Stimulated activated CD8-positive, alpha-beta memory T cell treated with anti-CD3 and anti-CD28 coated beads, Interleukin-7, amount 100 ng/mL, for 1 hour (primary cell): ENCODE measurements at places on chromosomes 3 and 15.

DNA sequence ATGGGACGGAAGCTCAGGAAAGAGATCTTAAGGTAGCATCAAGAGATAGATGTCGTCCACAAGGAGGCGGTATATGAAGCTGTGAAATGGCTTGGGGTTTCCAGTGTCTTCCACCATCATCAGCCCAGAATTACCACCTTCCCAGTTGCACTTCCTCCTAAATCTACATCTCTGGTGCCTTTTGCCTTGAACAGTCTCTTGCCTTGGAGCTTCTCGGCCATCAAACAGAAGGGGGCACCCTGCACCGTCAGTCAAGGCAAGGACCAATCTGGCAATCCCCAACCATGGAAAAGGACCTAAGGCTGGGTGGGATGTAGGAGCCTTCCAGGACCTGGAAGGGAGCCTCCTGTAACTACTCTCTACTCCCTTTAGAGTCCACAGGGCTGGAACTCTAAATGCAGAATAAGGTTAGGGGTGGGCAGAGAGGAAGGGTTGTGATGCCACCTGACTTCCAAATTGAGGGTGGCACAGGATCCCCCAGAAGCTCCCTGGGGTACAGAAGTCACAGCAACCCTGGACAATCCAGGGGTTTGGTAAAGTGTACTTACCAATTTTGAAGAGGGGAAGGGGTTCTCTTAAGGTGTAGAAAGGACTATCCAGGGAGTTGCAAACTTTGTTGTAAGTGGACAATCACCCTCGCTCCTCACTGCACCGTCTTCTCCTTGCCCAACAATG is 1.0 kb upstream of the RYR3 start:
- DNase-seq, result no peak

DNA sequence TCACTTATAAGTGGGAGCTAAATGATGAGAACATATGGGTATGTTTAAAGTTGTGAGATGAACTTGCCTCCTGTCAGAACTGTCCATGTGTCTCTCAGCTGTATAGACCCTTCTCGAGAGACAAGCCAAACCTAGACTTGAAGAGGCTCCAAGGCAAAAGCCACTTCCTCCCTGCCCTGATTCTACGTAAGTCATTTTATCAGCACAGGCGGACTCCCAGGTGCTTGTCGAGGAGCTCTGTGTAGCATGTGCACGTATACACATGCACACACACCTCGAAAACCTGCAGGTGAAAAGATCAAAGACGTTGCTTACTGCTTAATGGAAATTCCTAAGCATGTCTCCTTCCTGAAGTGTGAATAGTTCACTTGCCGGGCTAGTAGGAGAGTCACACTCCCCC is 5.6 kb upstream of the CLEC3B start:
- no peak for DNase-seq

DNA sequence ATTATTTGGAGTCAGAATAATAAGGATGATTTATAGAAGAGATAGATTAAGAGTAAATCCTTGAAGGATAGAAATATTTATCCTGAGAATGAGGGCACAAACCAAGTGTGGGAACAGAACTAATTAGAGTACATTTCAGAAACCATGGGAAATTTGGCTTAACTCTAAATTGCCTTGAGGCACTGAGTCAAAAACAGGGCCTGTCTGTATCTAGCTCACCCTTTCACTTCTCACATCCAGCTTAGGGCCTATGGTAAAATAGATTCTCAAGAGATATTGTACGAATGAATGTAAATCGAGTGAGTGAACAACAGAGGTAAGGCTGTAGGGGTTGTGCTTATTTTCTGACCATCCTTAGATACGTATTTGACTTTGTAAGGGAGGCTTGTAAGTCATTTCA is 586.1 kb upstream of the DPPA4 start:
- DNase-seq, result no peak

DNA sequence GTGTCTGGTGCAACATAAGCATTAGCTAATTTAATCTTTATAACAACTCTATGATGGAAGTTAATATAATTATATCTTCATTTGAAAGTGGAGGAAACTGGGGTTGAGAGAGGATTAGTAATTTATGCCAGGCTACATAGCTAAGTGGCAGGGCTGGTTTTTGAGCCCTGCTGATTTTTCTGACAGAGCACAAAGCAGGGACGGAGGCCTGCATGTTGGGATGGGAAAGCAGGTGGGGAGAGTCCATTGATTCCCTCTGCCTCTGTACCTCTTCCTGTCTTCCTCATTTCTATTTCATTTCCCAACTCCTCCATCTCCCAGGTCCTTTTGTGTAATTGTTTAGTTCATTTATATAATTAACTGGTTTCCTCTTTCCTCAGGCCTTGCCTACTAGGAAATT is 251.6 kb upstream of the ZPLD1 start:
- DNase-seq, result no peak

GRCh38 chr3:110711130-110711832 is 360.3 kb upstream of the NECTIN3 start:
- DNase-seq, result no peak

GRCh38 chr3:188631291-188632010 is 477.5 kb downstream of the LPP start:
- no peak for DNase-seq

- no peak for DNase-seq
These were observed 199.8 kb downstream of the UBE2E2 start for GRCh38 chr3:23402728-23403492.

- DNase-seq, result no peak
These were observed 14.5 kb upstream of the GLCE start for GRCh38 chr15:69145694-69146492.

GRCh38 chr15:41647262-41647661 is 12.9 kb upstream of the MGA start:
- no peak for DNase-seq

- no peak for DNase-seq
These were observed 87.3 kb upstream of the C15orf61 start for GRCh38 chr15:67433495-67434099.

GRCh38 chr3:58366699-58367098 is 34.0 kb downstream of the PXK start:
- DNase-seq, result no peak

DNA sequence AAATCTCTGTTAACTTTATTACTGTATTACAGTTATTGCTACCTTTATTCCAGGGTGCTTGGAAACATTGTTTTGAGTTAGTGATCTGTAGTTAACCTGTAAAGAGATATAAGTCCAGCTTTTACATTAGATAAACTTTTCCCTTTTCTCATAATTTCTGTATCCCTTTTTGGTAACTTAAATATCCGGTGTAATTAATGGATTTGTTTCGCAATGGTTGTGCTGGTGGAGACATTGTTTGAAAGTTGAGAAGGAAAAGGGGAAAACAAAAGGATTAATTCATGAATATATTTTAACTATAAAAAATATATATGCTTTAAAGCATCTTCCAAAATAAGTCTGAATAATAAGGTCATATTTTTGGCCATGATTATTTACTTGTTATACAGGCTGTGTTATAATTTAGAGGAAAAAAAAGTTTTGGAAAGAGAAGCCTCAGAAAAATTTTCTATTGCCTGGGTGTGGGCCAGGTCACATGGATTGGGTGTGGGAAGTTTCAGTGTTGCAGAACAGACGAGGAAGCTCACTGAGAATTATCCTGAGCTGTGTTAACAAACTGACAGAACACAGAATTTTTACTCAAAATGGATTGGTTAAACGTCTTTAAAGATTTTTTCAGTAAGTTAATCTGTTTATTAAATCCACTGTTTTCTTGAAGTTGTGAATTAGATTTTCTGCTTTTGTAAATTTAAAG is 27.7 kb upstream of the IL20RB start:
- DNase-seq, result no peak

DNA sequence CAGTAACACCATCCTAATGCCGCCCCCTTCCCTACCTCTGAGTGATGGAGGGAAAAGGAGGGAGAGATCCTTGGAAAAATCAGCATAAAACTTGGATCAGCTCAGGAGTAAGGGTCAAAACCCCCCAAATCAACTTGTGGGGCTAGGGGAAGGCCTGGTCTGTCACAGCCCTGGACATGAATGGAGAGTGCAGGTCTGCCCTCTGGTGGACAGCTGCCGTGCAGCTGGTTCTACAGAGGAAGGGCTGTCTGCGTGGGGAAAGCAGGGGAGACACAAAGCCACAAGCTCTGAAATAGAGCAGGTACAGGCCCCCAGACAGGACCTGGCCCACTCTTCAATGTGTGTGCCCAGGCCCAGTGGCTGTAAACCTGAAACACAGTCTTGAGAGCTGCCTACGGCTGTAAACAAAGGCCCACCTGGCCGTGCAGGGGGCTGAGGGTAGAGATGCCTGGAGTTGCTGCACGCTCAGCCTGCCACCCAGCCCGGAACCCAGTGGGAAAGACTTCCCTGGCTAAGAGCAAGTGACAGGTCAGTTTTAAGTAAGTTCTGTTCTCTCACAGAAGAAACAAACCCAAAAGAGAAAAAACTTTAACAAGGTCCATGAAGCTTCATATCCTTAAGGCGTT is 16.4 kb downstream of the CLK3 start:
- no peak for DNase-seq

DNA sequence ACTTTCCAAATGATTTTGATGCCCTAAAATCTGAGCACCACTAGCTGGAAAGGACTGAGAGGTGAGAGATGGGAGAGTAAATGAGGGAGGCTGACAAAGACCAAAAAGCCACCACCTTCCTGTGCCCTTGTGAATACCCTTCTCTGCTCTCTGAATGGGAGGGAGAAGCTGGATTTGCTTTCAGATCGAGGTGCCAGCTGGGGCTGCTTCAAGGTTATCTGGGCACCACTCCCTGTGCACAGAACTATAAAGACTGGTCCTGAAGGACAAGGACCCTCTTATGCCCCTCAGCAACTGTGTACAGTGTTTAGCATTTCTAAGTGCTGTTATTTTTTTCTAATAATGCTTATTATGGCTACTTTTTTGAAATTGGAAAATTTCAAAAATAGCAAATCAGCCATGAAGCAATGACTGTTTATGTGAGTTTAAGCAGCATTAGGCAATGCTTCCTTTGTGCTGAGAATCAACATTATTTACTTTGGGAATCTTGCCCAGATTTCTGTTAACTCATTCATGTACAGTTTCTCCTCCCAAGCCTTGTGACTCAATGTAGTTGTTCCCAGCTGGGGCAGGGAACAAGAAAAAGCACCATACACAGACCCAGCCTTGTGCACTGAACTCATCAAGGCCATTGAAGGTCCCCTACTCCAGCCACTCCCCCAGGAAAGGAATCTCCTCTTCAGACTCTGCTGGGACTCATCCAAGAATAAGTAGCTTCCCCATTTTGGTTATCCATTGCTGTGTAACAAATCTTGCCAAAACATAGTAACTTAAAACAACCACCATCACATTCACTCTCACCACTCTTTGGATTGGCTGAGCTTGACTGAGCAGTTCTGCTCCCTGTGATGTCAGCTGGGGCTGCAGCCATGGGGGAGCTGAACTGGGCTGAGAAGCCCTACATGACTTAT is 37.3 kb upstream of the CDV3 start:
- DNase-seq, result no peak

DNA sequence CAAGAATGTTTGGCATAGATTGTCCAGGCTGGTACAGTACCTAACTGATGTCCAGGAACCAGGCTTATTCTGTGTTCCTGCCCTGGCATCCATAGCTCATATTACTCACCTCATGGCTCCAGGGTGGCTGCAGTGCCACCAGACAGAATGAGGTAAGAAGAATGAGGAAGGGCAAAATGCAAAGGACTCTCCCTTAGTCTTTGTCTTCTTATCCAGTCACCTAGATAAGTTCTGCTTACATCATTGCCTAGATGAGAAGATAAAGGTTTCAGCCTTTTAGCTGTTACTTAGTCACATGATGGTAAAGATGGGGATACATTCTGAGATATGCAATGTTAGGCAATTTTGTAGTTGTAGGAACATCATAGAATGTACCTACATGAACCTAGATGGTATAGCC is 45.8 kb downstream of the CHP1 start:
- no peak for DNase-seq

- no peak for DNase-seq
These were observed 252.7 kb downstream of the ROBO1 start for GRCh38 chr3:79515072-79515471.

- DNase-seq, result no peak
These were observed 608.3 kb downstream of the RBMS3 start for GRCh38 chr3:29889215-29889614.
